ENCODE measurements at places on chromosomes 2 and 18. TPM values are rescaled to one million over a fixed set of nuclear protein-coding genes. Genes with fewer than 3 reads are reported as not detected.

Gene KCNG3
- total RNA-seq = not detected

Gene FRZB
- 0.17 TPM for total RNA-seq

GRCh38 chr2:219687272-219687671 is 59.8 kb downstream of the SLC4A3 start:
- no peaks in the 10 kb centered on the region for H3K27me3 ChIP-seq
- no peak overlapping the region for H3K4me3 ChIP-seq
- no peaks in the 10 kb centered on the region for H3K36me3 ChIP-seq
- no peak for DNase-seq
- no peaks in the 10 kb centered on the region for H3K4me1 ChIP-seq

DNA sequence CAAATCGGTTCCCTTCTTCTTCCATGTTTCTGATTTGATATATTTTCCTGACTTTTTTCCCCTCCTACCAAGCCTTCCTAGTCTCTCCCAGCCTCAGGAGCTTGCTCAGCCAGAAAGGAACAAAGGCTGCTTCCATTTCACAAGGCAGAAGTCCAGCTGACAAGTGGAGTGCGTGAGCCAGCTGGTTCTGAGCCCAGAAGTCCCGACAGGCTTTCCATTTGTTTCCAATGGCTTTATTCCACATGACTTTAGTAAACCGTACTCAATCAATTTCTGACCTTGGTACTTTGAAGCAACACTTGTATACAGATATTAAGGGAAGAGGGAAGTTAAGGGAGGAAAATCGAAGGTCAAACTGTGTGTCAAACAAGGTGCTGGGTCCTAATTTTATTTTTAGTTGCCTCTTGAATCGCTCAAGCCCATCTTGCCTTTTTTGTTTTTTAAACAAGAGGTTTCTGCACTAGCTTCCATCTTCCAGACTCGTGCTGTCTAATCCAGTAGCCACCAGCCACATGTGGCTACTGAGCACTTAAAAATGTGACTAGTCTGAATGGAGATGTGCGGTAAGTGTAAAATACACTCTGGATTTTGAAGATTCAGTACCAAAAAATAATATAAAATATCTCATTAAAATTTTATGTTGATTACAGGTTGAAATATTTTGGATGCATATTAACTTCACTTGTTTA is 36.2 kb downstream of the WIPF1 start:
- H3K27me3 ChIP-seq = no peaks in the 10 kb centered on the region
- no peak for DNase-seq
- H3K36me3 ChIP-seq = peaks cover 2% of the 10 kb centered on the region

DNA sequence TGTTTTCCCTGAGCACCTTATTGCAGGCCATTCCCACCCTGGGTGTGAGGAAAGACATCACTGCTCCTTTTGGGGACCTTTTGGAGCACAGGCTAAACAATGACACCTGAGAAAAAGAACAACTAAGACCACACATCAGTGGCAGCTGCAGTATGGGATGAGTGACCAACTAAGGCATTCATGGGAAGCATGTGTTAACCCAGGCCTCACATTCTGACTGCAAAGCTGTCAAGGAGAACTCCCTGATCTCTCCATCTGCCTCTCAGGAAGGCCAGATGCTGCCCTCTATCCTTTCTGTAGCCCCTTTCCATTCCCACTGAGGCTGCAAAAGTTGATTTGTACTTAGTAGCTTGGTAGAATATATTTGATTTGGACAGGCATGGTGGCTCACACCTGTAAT is 277.7 kb upstream of the FBXO11 start:
- no peak for DNase-seq
- H3K27ac ChIP-seq = no peak overlapping the region
- H3K27me3 ChIP-seq = no peaks in the 10 kb centered on the region
- H3K4me1 ChIP-seq = no peaks in the 10 kb centered on the region

- H3K27ac ChIP-seq = no peak overlapping the region
- no peaks in the 10 kb centered on the region for H3K4me1 ChIP-seq
- H3K36me3 ChIP-seq = no peaks in the 10 kb centered on the region
- H3K4me3 ChIP-seq = no peak overlapping the region
- H3K27me3 ChIP-seq = no peaks in the 10 kb centered on the region
Measured at GRCh38 chr18:80179857-80180558, 67.3 kb downstream of the PARD6G start.

DNA sequence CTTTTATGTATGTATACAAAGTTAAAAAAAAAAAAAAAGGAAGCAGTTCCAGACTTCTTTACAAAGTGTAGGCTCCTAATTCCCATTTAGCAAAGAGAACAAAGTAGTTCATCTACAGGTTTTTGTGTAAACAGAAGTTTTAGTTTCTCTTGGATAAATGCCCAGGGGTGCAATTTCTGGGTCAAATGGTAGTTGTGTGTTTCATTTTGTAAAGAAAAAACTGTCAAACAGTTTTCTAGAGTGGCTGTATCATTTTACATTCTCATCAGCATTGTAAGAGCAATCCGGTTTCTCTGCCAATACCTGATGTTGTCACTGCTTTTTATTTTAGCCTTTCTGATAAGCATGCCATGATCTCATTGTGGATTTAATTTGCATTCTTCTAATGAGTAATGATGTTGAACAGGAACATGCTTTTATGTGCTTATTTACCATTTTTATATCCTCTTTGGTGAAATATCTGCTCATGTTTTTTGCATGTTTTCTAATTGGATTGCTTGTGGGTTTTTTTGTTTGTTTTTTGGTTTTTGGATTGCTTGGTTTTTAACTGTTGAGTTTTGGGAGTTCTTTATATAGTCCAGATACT is 16.6 kb upstream of the PSME4 start:
- peak overlapping the region; percentile 68 for H3K27ac ChIP-seq
- peaks cover 8% of the 10 kb centered on the region for H3K4me1 ChIP-seq
- H3K4me3 ChIP-seq = no peak overlapping the region
- H3K27me3 ChIP-seq = no peaks in the 10 kb centered on the region

Gene DPP10
- total RNA-seq = 0.92 TPM

Gene SKOR2
- not detected for total RNA-seq

Gene ADD2
- total RNA-seq = 156 TPM

DNA sequence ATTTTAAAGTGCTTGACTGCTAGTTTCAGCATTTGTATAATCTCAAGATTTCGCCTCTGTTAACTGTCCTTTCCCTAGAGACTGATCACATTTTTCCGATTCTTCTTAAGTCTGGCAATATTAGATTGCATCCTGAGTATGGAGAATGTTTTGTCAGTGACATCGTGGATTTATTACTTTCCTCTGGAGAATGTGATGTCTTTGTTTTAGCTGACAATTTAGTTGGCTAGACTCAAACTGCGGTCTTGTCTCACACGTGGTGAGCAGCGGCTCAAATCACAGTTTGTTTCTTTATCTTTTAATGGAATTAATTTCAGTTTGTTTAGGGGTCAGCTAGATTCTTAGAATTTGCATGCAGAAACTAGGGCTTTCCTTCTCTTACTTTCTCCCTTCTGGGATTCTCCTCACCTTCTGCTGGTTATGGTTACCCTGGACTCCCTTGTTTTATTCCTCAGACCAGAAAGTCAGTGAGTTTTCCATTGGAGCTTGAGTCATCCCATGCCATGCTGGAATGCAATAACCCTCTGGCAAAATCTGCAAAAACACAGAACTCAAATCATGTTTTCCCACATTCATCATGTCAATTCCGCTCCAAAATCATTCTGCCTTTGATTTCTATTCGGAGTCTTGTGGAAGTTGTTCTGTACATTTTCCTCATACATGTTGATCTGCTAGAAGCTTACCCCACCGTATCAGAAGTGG is 327.2 kb upstream of the TRIB2 start:
- DNase-seq = no peak
- no peaks in the 10 kb centered on the region for H3K36me3 ChIP-seq
- no peak overlapping the region for H3K4me3 ChIP-seq

DNA sequence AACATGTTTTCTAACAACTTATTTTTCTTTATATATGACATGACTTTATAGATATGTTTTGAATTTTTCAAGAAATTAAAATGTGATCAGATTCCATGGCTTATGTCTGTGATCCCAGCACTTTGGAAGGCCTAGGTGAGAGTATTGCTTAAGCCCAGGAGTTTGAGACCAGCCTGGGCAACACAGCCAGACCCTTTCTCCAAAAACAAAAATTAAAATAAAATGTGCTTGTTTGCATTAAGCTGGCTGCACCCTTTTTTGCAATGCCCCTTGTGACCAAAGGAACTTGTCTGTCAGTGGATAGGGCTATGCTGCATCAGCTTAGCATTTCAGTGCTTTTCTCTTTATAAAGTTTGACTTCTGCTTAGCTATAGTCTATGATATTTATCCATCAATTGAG is 2.3 kb upstream of the INO80D start:
- no peaks in the 10 kb centered on the region for H3K36me3 ChIP-seq
- no peak overlapping the region for H3K4me3 ChIP-seq
- DNase-seq = no peak

DNA sequence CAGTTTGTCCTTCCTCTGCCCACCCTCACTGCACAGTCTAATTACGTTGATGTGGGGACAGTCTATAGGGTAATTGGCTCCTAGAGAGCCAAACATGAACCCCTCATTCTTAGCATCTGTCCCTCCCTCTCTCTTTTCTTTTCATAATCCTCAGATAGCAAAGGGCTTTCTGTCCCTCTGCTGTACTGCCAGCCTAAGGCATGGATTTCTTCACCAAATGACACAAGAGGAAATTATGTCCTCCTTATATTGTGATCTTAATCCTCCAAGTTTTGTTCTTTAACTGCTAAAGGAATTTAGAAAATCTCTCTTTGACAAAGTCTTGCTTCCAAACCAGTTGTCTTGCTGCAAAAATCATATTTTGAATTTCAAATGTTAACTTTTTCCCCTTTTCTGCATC is 18.5 kb downstream of the ANTXR1 start:
- H3K27me3 ChIP-seq = no peaks in the 10 kb centered on the region

Gene TDRD15
- total RNA-seq = 0.75 TPM

Gene GREB1
- 5.4 TPM for total RNA-seq

- H3K4me3 ChIP-seq = no peak overlapping the region
- H3K27me3 ChIP-seq = no peaks in the 10 kb centered on the region
- no peak for DNase-seq
- H3K36me3 ChIP-seq = no peaks in the 10 kb centered on the region
Measured at GRCh38 chr2:121153516-121153915, 131.5 kb downstream of the TFCP2L1 start.

- no peak for DNase-seq
- H3K36me3 ChIP-seq = no peaks in the 10 kb centered on the region
Measured at GRCh38 chr2:223051693-223052289, at the start of gene KCNE4. TSS of gene KCNE4 (plus strand) at chr2:223052190. CDS start at chr2:223052831, 641 bp downstream.

DNA sequence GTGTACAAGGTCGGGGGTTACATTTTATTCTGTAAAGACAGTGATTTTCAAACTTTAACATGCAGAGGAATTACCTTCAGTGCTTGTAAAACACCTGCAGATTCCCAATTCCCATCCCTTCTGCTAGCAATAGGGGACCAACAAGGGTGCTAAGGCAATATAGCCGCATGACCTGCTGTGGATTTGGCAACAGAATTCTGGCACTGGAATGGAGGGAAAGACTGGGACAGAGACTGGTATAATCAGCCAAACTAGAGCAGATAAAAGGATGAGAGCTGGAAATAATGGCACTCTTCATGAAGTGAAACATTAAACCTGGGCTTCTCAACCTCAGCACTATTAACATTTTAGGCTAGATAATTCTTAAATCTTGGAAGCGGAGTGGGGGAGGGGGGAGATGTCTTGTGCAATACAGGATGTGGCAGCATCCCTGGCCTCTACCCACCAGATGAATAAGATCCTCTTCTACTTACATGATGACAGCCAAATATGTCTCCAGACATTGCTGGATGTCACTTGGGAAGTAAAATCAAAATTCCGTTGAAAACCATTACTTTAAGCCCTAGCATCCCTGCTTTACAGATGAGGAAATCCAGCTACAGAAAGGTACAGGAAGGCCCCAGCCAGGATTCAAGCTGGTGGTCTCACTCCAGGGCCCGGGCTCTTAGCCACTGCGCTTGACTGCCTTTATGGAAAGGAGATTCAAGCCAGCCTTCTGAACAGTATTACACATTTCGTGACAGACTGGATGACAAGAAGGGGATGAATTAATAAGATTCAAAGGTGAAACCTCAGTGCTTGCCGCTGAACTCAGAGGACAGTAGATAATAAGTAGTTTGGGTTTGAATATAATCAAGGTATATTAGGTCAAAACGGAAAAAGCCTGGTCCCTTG is 1.7 kb downstream of the EVA1A start:
- H3K36me3 ChIP-seq = no peaks in the 10 kb centered on the region
- H3K4me1 ChIP-seq = peaks cover 24% of the 10 kb centered on the region
- peak; percentile 17 for DNase-seq
- H3K27ac ChIP-seq = no peak overlapping the region
- no peaks in the 10 kb centered on the region for H3K27me3 ChIP-seq

DNA sequence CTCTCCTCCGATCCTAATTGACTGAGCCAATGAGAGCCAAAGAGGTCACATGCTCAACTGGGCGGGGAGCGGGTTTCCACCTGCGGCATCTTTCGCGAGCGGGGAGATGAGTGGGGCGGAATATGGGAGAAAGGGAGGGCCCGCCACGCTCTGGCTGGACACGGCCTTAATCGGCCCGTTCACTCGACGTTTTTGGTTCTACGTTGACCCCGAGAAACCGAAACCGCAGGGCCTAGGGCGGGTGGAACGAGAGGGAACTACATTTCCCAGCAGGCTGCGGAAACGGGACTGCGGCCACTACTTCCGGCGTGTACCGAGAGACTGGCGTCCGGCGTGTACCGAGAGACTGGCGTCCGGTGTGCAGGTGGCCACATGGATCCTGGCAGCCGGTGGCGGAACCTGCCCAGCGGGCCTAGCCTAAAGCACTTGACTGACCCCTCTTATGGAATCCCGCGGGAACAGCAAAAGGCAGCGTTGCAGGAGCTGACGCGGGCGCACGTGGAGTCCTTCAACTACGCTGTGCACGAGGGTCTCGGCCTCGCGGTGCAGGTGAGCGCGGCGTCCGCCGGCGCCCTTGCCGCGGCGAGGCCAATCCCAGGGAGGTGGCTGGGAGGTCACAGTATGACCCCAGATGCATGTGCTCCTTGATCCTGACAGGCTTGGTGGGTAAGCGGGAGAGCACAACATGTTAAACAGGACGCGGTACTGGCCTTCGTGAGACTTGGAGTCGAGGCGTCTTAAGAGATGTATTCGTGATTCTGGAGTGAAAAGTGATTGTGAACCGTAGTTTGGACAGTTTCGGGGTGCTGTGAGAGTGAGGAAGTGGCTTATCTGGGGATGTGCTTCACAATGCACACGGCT is at the start of gene POLR1B:
TSS of gene POLR1B (plus strand) at position 343 of the 861 bp plus-strand sequence. CDS start at position 373, 30 bp downstream.
- H3K4me3 ChIP-seq = peak within 1 kb of the TSS; percentile 88
- DNase-seq = peak; percentile 83
- H3K36me3 ChIP-seq = peaks cover 3% of the 10 kb centered on the region
- peak within 1 kb of the TSS; percentile 78 for H3K27ac ChIP-seq

GRCh38 chr2:168948621-168949212 is 47.6 kb downstream of the G6PC2 start:
- no peak overlapping the region for H3K27ac ChIP-seq
- no peak overlapping the region for H3K4me3 ChIP-seq
- peaks cover 1% of the 10 kb centered on the region for H3K36me3 ChIP-seq
- no peak for DNase-seq
- no peaks in the 10 kb centered on the region for H3K27me3 ChIP-seq

DNA sequence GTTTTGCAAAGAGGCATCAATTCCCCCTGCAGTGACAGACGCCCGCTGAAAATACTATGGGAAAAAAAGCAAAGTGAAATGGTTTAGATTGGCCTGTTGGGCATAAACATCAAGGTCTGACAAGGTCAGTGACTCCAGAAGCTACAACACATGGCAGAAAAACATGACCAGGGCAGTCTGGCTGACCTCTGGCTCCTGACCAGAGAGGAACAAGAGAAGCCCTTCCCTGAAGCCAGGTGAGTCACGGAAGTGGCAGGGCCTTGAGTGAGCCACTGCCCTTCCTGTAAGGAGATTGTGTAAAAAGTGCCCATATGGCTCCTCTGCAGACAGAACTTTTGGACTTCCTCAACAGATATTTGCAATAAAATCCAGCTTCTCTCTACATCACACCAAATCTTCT is 72.0 kb downstream of the DNER start:
- no peaks in the 10 kb centered on the region for H3K36me3 ChIP-seq
- peak overlapping the region; percentile 36 for H3K27ac ChIP-seq
- no peak overlapping the region for H3K4me3 ChIP-seq
- no peaks in the 10 kb centered on the region for H3K27me3 ChIP-seq
